ENCODE measurements at places on chromosomes 3 and 15. TPM values are rescaled to one million over a fixed set of nuclear protein-coding genes. Genes with fewer than 3 reads are reported as not detected.

Gene GOLGA8B
- total RNA-seq: 54.5 TPM

Gene PRR20G
- not detected for total RNA-seq

Gene SAMD7
- total RNA-seq: not detected

Gene KLHDC8B
- total RNA-seq: 26.2 TPM

Gene CACNA2D3
- total RNA-seq: 6.1 TPM

Gene SERINC4
- not detected for total RNA-seq

Gene THSD4
- 9.8 TPM for total RNA-seq

Gene ZIC1
- not detected for total RNA-seq

Gene LYZL4
- not detected for total RNA-seq

Gene CYP1A2
- not detected for total RNA-seq

Gene CCR5
- not detected for total RNA-seq

Gene IQCH
- total RNA-seq: 1.7 TPM

Gene CCR9
- total RNA-seq: not detected

Gene MAP6D1
- 4.9 TPM for total RNA-seq

Gene SLC28A2
- total RNA-seq: not detected

Gene POLQ
- 1.7 TPM for total RNA-seq

Gene JAGN1
- total RNA-seq: 36.5 TPM

Gene P2RY14
- total RNA-seq: not detected

Gene PRSS50
- total RNA-seq: not detected

Gene GOLGA6L7
- total RNA-seq: not detected

Gene WNT5A
- total RNA-seq: 8.1 TPM

Gene CAMP
- total RNA-seq: not detected

Gene BOC
- total RNA-seq: 0.49 TPM

Gene GPR176
- total RNA-seq: 8.1 TPM

Gene GPR156
- not detected for total RNA-seq

Gene GOLGA6L1
- not detected for total RNA-seq

Gene AGBL1
- total RNA-seq: not detected

Gene SMCO1
- total RNA-seq: not detected

Gene A4GNT
- total RNA-seq: not detected

Gene CPNE9
- not detected for total RNA-seq

Gene SLC22A14
- not detected for total RNA-seq

Gene GOLGA6A
- total RNA-seq: 1.0 TPM
